A549 (cell line): ENCODE measurements at places on chromosomes 5 and 9.

- DNase-seq = no peak
These were observed 75.0 kb downstream of the NR6A1 start for GRCh38 chr9:124696101-124696500.

DNA sequence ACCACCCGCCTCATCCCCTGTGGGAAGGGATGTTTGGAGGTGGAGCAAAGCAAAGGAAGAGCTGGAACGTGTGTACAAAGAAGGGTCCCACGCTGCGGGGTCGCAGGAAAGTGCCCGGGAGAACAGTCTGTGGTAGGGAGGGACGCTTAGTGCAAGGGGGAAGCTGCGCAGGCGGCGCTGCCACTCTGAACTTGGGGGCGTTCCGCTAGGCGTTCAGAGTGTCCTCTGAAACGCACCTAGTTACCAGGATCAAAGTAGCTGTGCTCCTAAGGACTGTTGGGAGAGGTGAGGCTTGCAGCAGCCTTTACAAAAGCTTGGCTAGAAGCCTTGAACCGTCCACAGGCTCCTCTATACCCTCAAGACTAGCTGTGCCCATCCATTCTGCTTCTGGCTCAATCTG lies 29.3 kb upstream of the PDE8B start:
- DNase-seq = no peak

DNA sequence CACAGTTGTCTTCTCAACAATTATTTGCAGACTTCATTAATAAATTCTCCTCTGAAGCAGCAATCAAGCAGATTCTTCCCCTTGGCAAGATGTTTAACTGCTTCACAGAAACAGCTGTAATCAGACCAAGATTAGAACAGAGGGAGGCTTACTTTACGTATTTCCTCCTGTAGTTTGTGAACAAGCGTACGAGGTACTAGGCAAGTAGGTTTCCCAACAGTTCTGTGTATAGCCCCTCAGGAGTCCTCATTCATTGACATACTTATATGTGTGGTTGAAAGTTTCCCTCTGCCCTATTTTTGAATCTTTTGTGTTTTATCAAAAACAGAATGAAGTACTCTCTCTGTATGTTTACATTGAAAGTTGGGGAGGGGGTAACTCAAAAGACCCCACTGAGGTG lies 128.0 kb downstream of the SPATA31D1 start:
- DNase-seq = no peak

- no peak for DNase-seq
These were observed 30.0 kb upstream of the GPR21 start for GRCh38 chr9:123003466-123003865.
